Muscle of arm (tissue), 14 donors: ENCODE measurements at places on chromosomes 3 and 15.

- no peak for DNase-seq
Observed at GRCh38 chr3:52243791-52244628, 1.5 kb upstream of the PPM1M start.

GRCh38 chr3:125037498-125038150 lies 18.2 kb downstream of the HEG1 start:
- DNase-seq: no peak

- peak; percentile 51 for DNase-seq
Observed at GRCh38 chr15:26864664-26865191, 2.1 kb upstream of the GABRA5 start.

DNA sequence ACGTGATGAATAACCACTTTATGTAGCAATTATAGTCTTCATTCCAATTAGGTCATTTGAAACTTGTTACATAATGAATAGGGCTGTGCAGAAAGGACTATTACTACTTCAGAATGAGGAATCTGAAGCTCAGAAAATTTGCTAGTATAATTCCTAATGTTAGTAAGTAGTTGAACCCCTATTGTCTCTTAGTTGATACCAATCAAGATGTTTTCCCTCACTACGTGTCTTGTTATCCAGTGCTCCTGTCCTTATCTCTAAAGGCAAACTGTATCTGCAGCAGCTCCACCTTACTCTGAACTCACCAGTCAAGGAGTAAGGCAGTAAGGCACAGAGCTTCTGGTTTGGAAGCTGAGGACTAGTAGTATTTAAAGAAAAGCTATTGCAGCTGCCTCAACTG lies 32.0 kb downstream of the RAB11A start:
- DNase-seq: no peak

- no peak for DNase-seq
Observed at GRCh38 chr3:3619815-3620214, 179.4 kb upstream of the LRRN1 start.

DNA sequence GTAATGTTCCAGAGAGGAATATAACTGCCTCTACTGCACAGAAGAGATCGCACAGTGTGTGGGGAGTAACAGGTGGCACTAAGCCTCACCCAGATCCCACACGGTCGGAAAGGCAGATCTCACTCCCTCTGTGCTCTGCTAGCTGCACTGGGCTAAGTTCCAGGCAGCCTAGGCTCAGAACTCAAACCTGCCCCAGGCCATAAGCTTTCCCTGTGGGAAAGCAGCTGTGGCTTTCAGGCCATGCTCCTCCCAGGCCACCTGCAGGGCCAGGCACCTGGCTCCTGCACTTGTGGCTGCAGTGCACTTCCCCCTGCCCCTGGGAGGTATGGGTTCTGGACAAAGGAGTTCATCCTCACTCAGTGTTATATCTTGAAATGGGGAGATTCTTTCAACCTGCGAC lies 27.5 kb downstream of the PCCB start:
- DNase-seq: no peak

DNA sequence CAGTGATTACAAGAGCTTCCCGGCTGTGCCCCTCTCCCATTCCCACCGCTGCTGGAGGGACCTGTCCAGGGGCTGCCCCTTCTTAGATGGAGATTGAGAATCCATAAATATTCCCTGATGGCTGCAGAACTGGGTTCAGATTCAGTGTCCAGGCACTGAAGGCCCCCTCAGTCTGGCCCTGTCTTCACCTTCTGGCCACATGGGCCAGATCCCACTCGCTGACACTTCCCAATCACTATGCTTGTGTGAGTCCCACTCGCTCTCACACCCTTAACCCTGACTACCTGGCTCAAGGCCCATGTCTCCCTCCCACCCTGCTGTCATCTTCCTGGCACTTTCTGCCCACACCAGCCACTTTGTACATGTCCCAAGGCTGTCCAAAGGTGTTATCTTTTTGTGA lies 15.5 kb upstream of the MRPS22 start:
- DNase-seq: no peak

- DNase-seq: no peak
Observed at GRCh38 chr3:23809294-23809693, 3.5 kb downstream of the UBE2E1 start.

- DNase-seq: no peak
Observed at GRCh38 chr3:127625821-127626220, 3.2 kb upstream of the PODXL2 start.

DNA sequence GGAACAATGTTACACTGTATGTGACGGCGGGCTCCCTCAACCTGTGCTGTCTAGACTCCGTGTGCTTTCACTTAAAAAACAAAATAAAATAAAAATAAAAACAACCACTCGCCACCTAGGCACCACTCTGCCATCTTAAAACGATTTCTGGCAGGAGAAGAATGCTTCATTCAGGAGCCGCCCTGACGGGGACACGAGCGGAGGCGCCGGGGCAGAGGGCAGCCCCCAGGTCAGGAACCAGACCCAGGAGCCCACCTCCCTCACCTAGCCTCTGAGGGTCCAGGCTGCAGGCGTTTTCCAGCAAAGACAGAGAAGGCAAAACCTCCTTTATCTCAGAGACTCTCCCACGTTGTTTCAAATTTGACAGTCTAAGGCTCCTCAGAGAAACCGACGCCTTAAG lies 85.1 kb upstream of the SNRPA1 start:
- DNase-seq: no peak

- DNase-seq: no peak
Observed at GRCh38 chr3:64648927-64649906, 38.6 kb downstream of the ADAMTS9 start.

DNA sequence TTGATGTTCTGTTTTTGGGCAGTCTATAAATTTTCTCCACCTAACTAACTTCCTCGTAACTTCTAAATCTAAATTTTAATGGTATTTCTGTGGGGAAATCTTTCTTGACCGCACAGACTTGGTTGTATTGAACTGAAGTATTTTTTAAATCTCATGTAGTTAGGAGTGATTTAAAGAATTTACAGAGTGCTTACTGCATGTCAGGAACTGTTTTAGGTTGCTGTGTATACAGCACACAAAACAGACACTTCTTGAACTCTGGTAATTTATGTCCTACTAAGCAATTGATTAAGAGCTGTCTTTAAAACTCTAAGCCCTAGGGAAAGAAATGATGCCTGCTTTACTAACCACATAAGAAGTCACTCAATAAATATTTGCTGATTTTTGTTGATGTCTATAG lies 1350.2 kb downstream of the ZPLD1 start:
- DNase-seq: no peak

DNA sequence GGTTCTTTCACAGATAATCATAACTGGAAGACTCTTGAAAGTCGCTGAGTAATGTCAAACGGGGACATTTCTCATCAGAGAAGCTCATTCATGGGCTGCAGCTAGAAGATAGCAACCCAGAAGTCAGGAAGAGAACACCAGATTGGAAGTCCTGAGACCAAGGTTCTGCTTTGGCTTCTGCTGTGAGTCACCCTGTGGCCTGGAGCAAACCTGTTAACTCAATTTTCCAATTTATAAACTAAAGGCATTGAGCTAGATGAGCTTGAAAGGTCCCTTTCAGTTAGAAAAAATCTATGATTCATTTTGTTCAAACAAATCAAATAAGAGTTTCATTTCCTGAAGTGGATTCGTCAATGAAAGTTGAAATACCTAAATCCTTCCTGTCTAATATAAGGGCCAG lies 402.2 kb downstream of the EPHB1 start:
- no peak for DNase-seq
